Activated CD8-positive, alpha-beta T cell treated with anti-CD3 and anti-CD28 coated beads for 36 hours (primary cell): ENCODE measurements at places on chromosomes 1 and 21. TPM values are rescaled to one million over a fixed set of nuclear protein-coding genes. Genes with fewer than 3 reads are reported as not detected.

NFIA gene
- 2.4 TPM for total RNA-seq

RXRG gene
- total RNA-seq: not detected

ADORA3 gene
- total RNA-seq: not detected

CFHR3 gene
- total RNA-seq: not detected

EPHA8 gene
- total RNA-seq: not detected

C1orf146 gene
- not detected for total RNA-seq

DNA sequence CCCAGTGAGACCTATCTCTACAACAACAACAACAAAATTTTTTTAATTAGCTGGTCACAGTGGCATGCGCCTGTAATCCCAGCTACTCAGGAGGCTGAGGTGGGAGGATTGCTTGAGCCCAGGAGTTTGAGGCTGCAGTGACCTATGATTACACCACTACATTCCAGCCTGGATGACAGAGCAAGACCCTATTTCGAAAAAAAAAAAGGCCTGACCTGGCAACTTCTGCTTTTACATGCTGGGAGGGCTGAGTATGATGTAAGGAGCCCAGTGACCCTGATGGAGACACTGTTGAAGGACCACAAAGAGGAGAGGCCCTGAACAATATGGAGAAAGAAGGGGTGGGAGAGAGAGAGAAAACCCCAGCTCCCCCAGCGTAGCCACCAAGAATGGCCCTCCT, 9.2 kb upstream of the VPS26C start:
- DNase-seq: no peak

- no peak for DNase-seq
These were observed 321.7 kb upstream of the USP25 start for GRCh38 chr21:15408089-15408488.

- no peak for DNase-seq
These were observed 8.9 kb downstream of the C1orf115 start for GRCh38 chr1:220699044-220699443.

- DNase-seq: peak; percentile 77
These were observed 25.8 kb downstream of the PRDM2 start for GRCh38 chr1:13725714-13726175.

DNA sequence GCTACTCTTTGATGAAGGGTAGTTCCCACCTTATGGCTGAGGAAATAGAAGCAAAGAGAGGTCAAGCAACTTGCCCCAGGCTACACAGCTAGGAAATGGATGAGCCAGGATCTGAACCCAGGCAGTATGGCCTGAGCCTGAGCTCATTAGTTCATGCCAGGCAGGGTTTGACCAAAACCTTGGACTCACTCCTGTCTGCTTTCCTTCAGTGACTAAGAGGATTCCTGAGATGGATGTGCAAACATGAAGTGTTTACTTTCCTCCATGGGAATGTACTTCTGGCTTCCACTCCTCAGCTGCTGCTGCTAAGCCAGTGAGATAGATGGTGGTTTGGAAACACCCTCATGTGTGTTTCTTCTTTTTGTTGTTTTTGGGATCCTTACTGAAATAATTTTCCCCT, 35.1 kb upstream of the ERRFI1 start:
- DNase-seq: no peak

DNA sequence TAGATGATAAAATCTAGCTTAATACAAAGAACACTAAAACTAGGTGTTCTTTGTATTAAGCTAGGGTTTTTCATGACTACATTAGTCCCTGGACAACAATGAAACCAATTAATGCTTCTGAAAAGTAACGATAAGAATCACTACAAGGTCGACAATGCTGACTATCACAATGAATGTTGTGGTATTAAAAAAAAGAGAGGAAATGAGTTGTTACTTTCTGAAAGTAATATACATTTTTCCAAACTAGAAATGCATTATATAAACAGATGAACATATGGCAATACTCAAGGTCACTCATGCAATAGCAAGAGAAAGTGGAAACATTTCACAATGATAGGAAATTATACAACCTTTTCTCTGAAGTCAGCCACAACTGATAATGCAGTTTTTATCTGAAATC, 19.0 kb downstream of the DPH5 start:
- DNase-seq: no peak

- no peak for DNase-seq
These were observed 523.5 kb upstream of the ADGRL4 start for GRCh38 chr1:79530055-79530454.

DNA sequence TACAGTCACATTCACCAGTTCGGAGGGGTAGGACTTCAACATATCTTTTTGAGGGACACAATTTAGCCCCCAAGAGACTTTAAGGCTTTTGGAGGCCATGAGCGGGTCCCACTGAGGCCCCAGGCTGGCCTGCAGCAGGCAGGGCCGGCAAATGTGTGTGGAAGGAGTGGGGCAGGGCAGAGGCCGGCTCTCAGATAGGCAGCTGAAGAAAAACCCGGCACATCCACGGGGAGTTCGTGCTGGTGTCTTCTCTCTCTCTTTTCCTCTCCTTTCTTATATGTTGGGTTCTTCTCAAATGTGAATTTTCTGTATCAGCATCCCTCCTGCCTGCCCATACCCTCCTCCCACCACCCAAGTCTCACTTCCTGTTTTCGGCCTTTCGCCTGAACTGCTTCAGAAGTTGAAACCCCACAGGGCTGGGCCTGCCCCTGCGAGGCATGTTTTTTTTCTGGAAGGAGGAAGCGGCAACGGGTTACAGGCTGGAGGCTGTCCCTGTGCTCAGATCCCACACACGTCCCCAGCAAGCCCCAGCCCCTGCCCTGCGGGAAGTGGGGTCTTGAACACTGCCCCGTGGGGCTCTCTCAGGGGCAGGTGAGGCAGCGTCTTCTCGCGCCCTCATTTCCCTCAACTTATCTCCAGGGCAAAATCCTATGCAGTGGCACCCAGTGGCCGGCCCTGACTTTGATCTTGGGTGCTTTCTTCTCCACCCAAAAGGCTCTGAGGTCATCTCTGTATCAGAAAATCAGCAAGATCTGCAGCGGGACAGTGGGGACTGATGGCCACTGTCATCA, 9.7 kb upstream of the UMODL1 start:
- DNase-seq: peak; percentile 54

DNA sequence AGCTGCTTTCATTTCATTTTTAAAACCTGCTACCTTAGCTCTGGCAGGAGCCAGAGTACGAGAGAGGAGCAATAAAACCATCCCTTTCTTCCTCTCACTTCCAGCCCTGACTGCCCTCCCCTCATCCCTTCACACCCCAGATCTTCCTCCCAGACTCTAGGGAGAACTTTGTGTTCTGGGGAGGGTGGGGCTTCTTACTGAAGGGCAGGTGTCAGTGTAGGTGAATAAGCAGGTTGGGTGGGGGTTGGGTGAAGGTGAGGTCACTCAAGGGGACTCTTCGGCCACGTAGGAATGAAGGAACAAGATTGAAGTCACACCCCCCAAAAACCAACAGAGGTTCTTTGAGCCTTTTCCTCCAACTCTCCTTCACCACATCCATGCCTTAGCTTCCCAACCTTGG, 88.9 kb downstream of the CD58 start:
- DNase-seq: no peak

- no peak for DNase-seq
These were observed 15.5 kb upstream of the TSPEAR start for GRCh38 chr21:44726826-44727225.

DNA sequence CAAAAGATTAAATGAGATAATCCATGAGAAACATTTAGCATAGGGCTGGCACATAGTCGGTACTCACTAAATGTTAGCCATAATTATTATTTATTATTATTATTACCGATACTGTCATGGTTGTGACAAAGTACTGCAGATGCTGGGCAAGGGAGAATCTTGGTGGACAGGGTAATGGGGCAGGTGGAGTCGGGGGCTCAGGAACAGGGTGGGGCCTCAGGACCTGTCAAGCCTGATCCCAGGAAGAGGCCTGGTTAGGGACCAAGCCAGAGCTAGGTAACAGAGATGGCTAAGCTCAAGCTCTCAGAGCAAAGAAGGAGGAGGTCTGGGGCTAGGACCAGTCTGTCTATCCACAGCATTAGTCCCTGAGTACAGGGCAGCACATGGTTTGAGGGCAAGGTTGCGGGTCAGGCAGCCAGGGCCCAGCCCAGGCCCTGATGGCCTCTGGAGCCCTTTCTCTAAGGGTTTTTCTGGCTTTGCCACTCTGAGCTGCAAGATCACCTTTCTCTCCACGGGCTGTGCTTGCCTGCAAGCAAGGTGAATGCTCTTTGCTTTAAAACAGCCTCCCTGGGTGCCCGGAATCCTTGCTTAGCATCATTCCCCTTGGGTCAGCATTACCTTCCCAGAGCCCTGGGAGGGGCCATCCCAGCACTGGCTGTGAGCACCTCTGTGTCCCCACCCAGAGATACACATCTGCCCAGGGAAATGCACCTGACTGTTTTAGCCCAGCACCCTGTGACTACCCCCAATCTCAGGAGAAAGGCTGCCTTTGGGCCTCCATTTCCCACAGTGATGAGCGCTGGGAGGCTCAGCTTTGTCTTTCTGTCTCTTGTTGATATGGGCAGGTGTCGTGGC, 572.0 kb downstream of the PTPRU start:
- DNase-seq: no peak

- DNase-seq: no peak
These were observed 196.1 kb upstream of the FGGY start for GRCh38 chr1:59100708-59101374.

- DNase-seq: no peak
These were observed 13.9 kb downstream of the CRYBG2 start for GRCh38 chr1:26340047-26340481.

DNA sequence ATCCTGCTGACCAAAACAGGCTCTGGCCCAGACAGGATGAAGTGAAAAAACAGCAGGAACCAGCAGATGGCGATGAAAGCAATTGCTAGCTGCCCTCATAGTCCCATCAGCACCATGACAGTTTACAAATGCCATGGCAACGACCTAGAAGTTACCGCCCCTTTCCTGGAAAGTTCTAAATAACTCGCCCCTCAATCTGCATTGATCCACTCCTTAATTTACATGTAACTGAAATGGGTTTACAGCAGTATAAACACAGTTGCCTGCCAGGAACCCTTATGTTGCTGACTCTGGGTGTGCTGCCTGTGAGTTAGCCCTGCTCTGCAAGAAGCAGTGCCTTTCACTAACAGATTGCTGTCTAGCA, 65.5 kb upstream of the CR1L start:
- DNase-seq: peak; percentile 67
